NCI-H446 (cell line): ENCODE measurements at places on chromosomes 7 and 10.
A peak's percentile ranks its signal among the peaks of the same experiment; 100 is the strongest.

- no peak for DNase-seq
Measured at GRCh38 chr7:28301148-28301641, 111.1 kb upstream of the CREB5 start.

- no peak for DNase-seq
Measured at GRCh38 chr10:44733501-44734488, 177.3 kb upstream of the TMEM72 start.

- peak; percentile 63 for DNase-seq
Measured at GRCh38 chr10:98045785-98046389, 15.5 kb upstream of the CRTAC1 start.

DNA sequence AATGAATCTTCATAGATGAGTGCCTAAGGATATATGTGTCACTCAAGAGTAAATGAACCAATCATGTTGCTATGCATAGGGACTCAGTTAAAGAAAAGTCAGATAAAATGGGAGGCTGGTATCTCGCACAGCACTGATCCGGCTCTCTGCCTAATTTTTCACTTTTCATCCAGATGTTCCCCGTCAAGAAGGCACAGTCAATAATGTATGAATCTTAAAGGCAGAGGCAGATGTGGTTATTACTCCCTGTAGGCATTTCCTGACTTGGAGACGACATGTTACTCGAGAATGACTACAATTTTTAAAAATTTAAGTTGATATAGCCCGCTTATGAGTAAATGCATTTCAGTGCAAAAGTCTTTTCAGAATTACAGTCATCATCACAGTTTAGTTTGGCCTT is 113.6 kb downstream of the TBXAS1 start:
- DNase-seq: no peak

GRCh38 chr10:124722798-124723783 is 21.1 kb downstream of the FAM53B start:
- DNase-seq: no peak

- DNase-seq: no peak
Measured at GRCh38 chr10:55274367-55274766, 473.3 kb upstream of the PCDH15 start.

DNA sequence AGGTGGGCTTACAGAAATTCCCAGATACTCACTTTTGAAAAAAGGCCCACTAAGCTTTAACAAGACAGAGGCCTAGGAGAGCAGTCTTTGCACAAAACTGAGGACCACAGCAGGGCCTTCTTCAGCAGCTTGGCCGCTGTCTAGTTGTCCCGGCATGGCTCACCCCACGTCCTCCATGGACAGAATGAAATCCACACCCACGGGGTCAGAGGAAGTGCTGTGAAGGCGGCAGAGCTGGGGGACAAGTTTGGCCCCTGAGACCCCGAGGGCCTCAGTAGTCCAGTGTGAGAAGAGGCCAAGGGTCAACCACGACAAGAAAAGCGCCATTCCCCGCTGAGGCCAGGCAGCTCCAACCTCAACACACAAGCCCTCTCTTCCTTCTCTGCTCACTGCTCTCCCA is 78.9 kb downstream of the ZRANB1 start:
- no peak for DNase-seq

DNA sequence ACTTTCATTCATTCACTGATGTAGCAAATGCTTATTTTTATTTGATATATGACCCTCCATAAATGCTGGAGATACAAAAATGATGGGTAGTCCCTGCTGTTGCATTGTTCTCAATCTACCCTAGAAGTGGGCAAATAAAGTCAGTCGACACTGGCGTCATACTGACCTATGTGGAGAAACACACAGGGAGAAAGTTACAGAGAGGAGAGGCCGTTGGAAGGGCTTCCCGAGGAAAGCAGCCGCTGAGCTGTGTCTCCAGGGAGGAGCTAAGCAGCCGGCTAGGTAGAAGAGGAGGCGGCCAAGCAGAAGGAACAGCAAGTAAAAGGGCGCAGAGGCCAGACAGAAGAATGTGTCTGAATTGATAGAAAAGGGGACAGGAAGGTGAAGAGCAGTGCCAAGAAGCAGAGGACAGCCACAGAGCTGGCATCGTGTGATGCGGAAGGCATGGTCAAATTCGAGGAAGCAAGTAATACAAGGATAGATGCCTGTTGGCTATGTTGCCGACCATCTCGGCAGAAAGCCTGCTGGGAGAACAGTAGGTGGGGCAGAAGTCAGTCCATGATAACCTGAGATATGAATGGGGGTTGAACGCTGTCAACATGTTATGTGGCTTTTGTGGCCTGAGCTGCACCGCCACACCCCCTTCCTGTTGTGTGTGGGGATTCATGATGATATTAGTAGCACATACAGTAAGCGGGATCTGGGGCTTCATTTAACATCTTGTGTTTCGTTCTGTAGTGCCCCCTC is 25.9 kb downstream of the ST8SIA6 start:
- DNase-seq: no peak

GRCh38 chr10:121886997-121887622 is 40.7 kb downstream of the ATE1 start:
- DNase-seq: peak; percentile 61

GRCh38 chr10:114649217-114649903 is 8.7 kb downstream of the ABLIM1 start:
- no peak for DNase-seq

GRCh38 chr10:69479240-69480067 is 28.2 kb downstream of the TSPAN15 start:
- DNase-seq: peak; percentile 86

- DNase-seq: peak; percentile 75
Measured at GRCh38 chr10:104809288-104810090, 168.4 kb downstream of the SORCS3 start.

- peak; percentile 96 for DNase-seq
Measured at GRCh38 chr7:37031571-37032257, 307.4 kb upstream of the AOAH start.

- DNase-seq: no peak
Measured at GRCh38 chr7:100435401-100436304, 644 bp downstream of the PPP1R35 start.

DNA sequence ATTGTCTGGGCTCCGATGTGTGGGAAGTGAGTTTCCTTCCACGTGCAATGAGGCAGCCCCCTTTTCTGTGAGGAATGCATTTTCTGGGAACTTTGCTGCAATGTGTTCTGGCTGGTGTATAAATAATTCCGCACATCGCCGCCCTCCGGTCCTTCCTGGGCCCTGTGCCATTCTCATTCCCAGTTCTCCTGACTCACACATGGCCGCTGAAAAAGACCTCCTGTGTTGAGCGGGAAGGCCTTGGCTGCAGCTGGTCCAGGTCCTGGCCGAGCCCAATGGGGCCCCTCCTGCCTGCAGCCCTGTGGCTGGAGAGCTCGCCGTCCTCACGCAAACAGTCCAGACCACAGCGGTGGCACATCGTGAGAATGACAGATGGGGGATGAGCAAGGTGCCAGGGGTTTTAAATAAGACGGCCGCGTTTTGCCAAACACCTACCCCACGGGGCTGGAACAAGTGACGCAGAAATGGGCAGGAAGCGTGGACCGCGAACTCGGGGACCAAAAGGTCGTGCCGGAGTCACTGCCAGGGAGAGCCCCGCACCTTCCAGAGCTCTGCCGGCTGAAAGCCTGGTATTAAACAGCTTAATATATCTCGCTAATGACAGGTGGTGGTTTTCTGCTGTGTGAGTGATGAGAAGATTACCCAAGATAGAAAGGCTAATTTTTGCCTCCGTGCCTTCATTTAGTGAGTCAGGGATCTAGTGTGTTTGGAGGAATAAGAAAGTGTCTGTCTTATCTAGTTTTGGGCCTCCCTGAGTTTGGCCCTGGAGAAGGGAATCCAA is 37.0 kb downstream of the FAM20C start:
- no peak for DNase-seq

GRCh38 chr10:33008499-33009243 is 50.6 kb upstream of the ITGB1 start:
- peak; percentile 67 for DNase-seq

DNA sequence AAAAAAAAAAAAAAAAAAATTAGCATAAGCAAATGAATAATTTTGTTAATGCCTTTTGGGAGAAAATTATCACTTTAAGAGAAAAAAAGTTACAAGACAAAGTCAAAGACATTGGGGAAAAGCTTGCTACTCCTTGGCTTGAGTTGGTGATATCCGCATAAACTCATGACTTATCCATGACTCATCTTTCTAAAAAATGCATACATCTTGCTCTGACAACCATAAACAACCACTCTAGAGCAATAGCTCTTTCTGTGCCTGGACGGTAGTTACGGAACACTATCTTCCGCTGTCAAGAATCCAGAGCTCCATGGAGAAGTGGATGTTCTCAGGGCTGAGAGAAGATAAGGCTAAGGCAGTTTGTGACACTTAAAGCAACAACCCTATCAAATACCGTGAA is 281.1 kb upstream of the PFKP start:
- no peak for DNase-seq

- peak; percentile 14 for DNase-seq
Measured at GRCh38 chr7:109549471-109550193, 980.0 kb downstream of the DNAJB9 start.

DNA sequence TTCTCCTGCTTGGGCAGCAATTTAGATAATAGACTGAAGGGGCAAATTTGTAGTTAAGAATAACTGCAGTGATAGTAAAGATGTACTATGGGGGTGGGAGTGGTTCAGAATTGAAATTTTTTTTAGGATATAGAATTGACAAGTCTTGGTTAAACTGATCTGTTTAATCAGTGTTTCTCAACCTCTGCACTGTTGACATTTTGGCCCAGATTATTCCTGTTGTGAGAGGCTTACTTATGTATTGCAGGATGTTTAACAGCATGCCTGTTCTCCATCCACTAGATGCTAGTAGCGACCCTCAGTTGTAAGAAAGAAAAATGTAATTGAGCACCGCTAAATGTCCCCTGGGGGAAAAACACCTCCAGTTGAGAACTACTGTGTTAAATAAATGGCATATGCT is 176.5 kb downstream of the CCDC7 start:
- DNase-seq: no peak

- no peak for DNase-seq
Measured at GRCh38 chr10:29730969-29731368, 96.2 kb upstream of the SVIL start.

DNA sequence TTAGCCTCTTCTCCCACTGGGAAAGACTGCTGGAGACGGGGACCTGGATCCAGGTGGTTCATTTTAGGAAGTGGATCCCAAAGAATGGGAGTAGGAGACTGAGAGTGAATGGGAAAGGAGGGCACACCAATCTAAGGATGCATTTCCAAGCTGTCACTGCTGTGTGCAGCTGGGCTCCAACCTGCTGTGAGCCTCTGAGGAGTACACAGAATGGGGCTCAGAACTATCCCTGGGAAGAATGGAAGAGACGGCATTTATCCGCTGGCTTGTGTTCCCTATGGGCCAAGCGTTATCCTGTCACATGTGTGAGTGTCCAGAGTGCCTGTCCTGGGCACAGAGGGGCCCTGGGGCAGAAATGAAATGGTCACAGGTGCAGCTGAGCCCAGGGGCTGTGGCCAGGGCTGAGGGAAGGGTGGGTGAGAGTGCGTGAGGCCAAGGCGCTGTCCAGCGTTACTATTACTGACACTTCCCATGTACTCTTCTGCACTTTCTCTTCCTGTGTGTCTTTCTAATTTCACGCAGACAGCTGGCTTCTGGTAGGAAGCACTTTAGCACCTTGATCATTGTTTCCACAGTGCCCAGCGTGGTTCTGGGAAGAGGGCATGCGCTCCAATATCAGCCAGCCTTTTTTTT is 35.4 kb upstream of the PODXL start:
- DNase-seq: no peak

GRCh38 chr10:53572799-53573198 is 800.2 kb upstream of the MBL2 start:
- DNase-seq: no peak

GRCh38 chr7:16086743-16087142 is 334.6 kb downstream of the CRPPA start:
- no peak for DNase-seq

DNA sequence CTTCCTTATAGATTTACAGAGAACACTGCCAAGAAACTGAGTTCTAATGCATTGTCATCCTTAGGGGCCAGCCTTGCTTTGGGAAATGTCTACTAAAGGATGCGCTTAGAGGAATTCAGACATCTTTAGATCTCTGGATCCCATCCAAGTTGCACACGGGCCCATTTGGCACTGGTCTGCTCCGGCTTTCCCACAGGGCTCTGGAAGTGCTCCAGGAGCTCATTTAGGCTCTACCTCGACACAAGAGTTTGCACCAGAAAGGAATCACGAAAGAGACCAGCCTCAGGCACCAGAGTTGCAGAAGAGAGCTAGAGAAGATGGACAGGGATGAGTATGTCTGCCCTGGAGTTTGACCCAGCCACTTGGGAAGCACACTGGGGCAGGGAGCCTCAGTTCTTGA is 150.1 kb upstream of the TMEM72 start:
- peak; percentile 26 for DNase-seq

- no peak for DNase-seq
Measured at GRCh38 chr10:108556186-108556585, 1367.1 kb downstream of the XPNPEP1 start.

GRCh38 chr7:148337246-148337965 is 253.2 kb upstream of the C7orf33 start:
- DNase-seq: no peak

DNA sequence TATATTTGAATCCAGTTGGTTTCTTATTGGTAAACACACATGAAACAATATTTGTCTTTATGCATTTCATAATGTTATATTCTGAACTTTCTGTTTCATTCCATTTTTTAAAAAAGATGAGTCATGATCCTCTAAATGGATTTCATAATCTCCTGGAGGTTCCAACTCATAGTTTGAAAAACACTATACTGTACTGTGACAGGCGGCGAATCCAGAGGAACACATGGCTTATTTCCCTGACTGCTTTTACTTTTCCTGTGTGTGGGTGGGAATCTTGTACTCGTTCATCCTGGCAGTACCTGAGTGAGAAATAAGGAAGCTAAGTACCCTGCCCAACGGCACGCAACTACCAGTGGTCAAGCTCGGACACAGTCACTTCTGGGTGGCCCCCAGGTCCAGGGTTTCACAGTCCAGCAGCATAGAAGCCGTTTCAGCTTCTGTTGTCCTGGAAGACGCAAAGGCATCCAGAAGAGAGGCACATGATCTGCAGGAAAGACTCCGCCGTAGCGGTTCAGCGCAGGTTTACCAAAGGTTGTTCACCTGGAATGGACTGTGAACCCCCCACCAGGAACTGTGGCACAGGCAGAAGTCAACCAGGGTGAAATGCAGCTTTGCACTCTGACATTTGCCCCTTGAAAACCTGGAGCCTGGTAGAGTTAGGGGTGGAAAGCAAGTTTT is 117.7 kb downstream of the CCNY start:
- no peak for DNase-seq

DNA sequence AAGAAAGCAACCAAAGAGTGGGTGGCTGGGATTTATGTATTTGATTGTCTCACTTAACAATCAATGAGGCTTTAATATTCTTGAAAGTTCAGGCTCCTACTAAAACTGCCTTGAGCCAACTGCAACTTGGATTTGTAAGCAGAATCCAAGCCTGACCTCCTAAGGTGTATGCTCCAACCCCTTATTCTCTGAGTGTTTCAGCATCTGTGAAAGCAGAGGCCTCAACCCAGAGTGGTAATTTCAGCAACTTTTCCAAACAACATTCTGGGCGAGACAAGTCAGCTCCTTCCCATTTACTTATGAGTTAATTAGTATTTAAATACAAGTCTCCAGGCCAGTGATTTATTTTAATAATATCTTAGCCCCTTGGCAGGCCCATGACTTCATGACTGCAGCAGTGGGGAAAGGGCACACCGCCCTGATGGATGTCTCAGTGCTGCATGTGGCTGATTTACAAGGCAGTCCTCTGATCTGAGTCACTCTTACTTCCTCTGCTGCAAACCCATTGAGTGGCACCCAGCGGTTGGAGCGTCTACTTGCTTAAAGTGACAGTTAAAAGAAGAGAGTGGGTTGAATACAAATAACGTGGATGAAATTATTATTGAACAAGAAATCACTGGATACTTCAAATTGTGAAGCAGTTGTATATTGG is 209.1 kb downstream of the TRIL start:
- DNase-seq: no peak

- no peak for DNase-seq
Measured at GRCh38 chr10:111856631-111857030, 326.9 kb downstream of the GPAM start.
